ENCODE measurements at places on chromosomes 6 and 20.
A peak's percentile ranks its signal among the peaks of the same experiment; 100 is the strongest.

GRCh38 chr6:40755046-40755681, 168.0 kb upstream of the LRFN2 start:
- DNase-seq = peak; percentile 69

DNA sequence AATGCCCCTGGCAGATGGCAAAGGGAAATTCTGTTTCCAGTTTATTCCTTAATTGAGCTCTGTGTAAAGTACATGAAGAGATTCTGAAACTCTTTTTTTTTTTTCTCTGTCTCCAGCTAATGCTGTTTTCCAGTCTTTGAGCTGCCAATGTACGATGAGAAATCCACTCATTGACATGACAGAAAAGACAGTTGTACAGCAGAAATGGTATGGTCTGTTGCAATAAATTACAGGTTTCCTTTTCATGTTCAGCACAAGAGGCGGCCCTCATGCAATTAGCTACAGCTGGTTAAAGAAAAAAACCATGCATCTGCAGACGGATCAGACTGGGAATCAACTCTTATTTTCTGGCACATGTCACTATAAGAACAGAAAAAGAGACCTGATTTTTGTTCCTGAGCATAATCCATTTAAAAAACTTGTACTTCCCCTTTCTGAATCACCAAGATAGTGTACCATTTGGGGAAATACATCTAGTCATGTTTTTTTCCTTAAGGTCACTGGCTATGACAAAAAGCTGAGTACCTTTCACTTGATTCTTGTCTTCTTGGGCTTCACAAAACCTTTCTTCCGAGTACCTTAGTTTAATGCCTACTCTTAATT, 289.8 kb upstream of the PREP start:
- no peak for DNase-seq

DNA sequence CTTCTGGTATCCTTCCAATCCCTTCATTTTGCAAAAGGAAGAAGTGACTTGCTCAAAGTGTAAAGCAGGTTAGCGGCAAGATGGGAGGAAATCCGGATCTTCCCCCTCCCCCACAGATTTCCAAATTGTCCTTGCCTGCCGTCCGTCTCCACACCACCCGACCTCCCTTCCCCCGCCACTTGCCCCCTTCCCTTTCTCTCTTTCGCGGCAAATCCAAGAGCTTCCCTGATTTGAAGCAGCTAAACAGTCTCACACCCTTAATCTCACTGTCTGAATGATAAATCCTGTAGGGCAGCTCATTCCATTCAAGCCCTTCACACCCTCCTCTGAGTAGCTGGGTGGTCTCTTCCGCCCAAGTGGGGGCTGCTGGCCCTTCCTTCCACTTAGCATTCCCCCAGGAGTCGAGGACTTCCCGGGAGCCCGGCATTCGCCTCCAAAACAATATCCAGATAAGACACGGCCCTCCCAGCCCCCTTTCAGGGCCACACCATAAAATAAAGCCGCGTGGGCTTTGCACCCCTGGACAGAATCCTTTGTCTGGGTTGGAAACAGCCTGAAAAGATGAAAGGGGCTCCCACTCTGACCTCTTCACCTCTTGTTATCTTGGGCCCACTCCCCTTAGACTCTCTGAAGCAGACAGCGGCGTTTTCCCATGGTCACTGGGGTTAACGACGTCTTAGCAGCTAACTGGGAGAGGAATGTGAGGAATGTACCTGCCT, 44.0 kb upstream of the PIM1 start:
- no peak for DNase-seq

- DNase-seq = no peak
Measured at GRCh38 chr6:99607416-99608036, 893 bp downstream of the PRDM13 start.

GRCh38 chr20:5766085-5766764, 16.0 kb downstream of the SHLD1 start:
- no peak for DNase-seq

DNA sequence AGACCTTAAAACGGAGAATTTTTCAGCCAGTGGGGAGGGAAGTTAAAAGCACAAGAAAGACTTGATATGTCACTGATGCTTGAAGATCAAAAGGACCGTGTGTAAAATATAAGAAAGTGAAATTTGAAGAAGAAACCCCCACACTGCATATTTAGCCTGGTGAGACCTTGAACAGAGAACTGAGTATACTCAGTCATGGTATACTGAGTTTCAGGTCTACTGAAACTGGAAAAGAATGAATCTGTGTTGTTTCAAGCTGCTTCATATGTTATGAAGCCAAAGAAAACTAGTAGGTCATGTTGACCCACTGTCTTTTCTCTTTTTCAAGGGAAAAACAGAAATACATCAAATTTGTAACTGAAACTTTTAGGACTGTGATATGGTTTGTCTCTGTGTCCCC, 443.8 kb upstream of the GJE1 start:
- no peak for DNase-seq

DNA sequence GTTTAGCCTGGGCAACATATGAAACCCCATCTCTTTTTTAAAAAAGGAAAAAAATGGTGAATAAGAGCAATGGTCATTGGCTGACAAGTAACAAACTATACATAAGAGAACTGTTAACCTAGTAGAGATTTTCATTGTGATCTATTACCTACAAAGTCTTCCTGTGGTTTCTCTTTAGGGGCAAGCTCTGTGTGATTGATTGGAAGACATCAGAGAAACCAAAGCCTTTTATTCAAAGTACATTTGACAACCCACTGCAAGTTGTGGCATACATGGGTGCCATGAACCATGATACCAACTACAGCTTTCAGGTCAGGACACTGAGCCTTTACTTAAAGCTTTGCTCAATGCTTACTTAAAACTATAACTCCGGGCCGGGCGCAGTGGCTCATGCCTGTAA, 19.2 kb downstream of the MGME1 start:
- no peak for DNase-seq

- peak; percentile 30 for DNase-seq
Measured at GRCh38 chr6:134814076-134814695, 135.7 kb downstream of the ALDH8A1 start.

DNA sequence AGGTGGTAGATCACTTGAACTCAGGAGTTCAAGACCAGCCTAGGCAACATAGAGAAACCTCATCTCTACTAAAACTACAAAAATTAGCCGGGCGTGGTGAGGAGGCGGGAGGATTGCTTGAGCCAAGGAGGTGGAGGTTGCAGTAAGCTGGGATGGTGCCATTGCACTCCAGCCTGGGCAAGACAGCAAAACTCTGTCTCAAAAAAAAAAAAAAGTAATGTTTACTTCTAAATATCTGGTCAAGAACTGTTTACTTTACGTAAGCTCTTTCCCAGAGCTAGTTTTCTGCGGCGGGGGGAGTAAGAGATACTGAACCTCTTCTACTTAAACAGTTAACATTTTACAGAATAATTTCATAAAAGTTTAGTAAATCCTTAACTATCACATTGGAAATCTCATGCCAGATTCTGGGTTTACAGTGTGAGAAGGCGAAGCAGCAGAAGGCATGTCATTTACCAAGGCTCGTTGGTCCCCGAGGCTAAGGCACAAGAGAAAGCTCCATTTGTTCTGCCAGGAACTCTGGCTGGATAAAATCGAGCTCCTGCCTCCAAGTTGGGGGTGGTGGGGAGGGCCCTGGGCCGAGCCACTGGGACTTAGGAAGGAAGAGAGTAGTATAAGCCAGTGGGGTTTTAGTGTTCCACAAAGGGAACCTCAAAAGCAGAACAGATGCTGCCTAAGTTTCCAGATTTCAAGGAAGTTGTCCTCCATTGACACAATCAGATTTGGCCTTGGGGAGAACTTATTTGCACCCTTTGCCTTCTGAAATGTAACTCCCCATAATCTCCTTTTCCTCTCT, 41.7 kb downstream of the ARFGEF2 start:
- no peak for DNase-seq

DNA sequence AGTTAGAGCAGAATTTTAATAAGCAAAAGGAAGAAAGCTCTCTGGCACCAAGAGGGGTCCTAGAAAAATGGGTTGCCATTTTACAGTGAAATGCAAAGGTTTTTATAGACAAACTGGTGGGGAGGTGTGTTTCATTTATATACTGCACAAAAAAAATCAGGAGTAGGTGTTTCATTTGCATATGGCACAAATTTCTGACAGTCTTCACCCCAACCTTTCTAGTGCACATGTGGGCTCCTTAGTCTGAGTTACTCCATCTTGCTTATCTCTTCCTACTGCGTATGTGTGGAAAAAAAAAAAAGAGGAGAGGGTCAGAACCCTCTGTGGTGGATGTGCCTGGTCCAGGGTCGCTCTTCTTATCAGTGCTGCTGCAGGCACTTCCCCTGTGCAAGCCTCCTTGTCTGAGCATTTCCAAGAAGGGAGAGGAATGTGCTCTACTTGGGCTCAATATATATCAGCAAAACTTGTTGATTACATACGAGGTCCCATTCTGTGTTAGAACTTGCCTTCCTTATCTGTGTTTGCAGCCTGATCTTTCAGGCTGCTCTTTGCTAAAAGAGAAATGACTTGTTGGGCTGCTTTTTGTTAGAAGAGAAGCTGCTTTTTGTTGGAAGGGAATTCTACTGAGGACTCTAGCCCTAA, 59.0 kb upstream of the MRAP2 start:
- DNase-seq = no peak
